ENCODE measurements at places on chromosomes 2 and 18. TPM values are rescaled to one million over a fixed set of nuclear protein-coding genes. Genes with fewer than 3 reads are reported as not detected.

The ELOA2 gene
- total RNA-seq, result not detected

The LYG1 gene
- not detected for total RNA-seq

The UGT1A5 gene
- total RNA-seq, result not detected

The LTBP1 gene
- 447 TPM for total RNA-seq

The XIRP2 gene
- 0.19 TPM for total RNA-seq

The TGIF1 gene
- 55.5 TPM for total RNA-seq

The TWIST2 gene
- 17.7 TPM for total RNA-seq

The ANKRD30B gene
- total RNA-seq, result not detected

The RPRM gene
- 6.6 TPM for total RNA-seq

The FOXI3 gene
- total RNA-seq, result not detected

The PLCL1 gene
- 53.5 TPM for total RNA-seq

The BOLL gene
- total RNA-seq, result not detected

The HMSD gene
- total RNA-seq, result not detected

The GAD1 gene
- total RNA-seq, result not detected

The PIEZO2 gene
- total RNA-seq, result 0.64 TPM

The CHRND gene
- total RNA-seq, result not detected

The SLC38A11 gene
- total RNA-seq, result 11.7 TPM

The AKAIN1 gene
- total RNA-seq, result not detected

The UPP2 gene
- not detected for total RNA-seq

All from gastroesophageal sphincter (tissue), 4 donors.